T-helper 17 cell (primary cell): ENCODE measurements at places on chromosomes 2 and 18.

DNA sequence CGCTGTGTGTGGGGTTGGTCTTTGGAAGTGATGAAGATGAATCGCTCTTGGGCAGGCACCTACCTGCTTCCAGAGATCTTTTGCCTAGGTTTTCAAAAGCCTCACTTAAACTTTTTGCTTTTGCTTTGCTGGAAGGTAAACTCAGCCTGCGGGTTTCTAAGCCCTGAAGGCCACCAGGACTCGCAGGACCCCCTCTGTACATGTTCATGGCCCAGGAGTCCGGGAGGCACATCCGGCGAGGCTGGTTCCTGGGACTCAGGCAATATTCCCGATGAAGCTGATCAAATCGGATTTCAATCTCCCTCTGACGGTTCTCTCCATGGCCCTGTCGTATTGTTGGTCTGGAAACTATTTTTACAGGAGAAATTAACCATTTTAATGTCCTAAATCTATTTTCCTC is 13.2 kb downstream of the HJURP start:
- DNase-seq = no peak

DNA sequence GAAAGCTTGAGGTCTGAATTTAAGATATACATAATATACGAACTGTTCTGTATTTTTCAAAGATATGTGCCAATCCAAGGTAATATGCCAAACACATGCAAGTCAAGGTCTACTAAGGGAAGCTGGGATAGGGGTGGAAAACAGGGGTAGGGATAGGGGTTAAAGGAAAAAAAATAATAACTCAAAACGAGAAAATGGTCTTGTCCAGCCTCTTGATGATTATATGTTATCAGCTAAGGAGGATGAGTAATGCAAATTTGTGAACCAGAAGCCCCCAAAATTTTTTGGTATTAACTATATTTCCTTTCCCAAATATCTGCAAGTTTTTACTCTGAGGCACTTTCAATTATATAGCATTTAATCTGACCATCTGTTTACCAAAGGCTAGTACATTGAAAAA is 219.3 kb downstream of the ZEB2 start:
- DNase-seq = no peak

DNA sequence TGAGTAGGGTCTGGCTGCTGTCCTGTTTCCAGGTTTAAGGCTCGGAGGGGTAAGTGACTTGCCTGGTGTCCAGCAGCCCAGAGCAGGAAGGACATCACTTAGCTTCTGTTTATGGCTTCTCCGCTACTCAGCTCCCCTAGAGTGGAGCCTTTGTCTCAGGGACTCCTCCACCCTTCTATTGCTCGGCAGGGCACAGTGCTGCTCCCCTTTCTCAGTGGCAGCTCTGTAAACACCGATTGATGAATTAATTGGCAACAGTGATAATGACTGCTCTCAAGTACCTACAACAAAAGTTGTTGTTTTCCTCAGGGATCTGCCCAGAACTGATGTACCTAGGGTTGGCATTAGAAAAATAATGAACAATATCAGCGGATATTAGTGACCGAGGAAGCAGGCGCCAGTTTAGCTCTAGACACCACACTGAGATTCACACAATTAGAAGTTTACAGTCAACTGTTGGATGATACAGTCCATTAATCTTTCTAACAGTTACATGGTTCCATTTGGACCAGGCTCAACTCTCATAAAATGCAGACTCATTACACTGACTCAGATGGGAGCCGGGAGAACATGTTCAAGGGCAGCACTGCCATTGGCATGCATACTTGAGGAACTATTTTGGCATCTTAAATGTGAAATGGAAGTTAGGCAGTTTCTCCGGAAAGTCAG is 265.7 kb downstream of the MTX2 start:
- no peak for DNase-seq

DNA sequence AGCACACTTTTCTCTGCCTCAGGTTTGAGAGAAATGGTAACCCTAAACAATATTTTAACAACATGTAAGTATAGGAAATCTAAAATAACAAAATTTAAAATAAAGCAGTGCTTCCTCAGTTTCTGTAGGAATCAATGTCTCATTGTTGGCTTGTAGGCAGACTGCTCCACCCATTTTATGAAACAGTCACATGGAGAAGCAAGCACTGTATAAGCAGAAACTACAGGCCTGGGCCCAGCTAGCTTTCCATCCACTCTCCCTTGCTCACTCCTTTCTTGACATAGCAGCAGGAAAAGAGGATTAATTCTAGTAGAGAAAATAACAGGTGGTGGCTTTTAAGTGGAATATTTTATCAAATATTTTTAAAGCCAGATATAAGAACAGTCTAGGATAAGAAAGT is 97.2 kb downstream of the PLEKHM3 start:
- DNase-seq = no peak

GRCh38 chr2:223944703-223945531 is at the start of gene WDFY1:
WDFY1 (minus strand) TSS chr2:223945335; CDS start chr2:223945284, 51 bp downstream.
- DNase-seq = peak; percentile 59

- DNase-seq = no peak
Observed at GRCh38 chr18:5872886-5873285, 22.4 kb downstream of the TMEM200C start.
